NCI-H187 treated with DMSO at 0.1 percent for 48 hours (cell line): ENCODE measurements at places on chromosomes 5 and 9.

DNA sequence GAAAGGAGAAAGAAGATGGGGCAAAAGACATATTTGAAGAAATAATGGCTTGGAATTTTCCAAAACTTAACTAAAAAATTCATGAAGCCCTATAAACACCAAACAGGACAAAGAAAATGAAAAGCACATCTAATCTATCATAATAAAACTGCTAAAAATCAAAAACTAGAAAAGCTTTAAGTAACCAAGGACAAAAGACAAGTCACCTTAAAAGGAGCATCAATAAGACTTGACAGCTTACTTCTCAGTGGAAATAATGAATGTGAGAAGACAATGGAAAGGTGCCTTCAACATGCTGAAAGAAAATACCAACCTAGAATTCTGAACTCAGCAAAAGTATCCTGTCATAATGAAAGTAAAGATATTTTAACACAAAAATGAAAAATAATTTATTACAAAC lies 27.0 kb downstream of the GTF3C4 start:
- DNase-seq, result no peak

- no peak for DNase-seq
These were observed 138.8 kb upstream of the LMX1B start for GRCh38 chr9:126474786-126475485.

DNA sequence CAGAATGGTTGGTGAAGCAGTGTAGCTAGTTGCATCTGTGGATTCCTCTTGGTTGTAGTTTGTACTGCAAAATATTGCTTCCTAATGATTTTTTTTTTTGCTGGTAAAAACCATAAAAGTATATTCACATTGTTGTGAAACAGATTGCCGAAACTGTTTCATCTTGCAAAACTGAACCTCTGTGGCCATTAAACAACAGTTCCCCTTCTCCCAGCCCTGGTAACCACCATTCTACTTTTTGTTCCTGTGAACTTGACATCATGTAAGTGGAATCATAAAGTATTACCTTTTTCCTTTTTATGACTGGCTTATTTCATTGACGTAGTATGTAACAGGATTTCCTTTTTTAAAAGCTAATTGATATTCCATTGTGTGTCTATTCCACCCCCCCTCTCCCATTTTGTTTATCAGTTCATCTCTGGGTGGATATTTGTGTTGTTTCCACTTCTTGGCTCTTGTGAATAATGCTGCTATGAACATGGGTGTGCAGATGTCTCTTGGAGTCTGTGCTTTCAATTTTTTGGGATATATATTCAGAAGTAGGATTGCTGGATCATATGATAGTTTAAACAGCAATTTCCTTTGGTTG lies 11.8 kb downstream of the SUB1 start:
- no peak for DNase-seq

GRCh38 chr5:154601014-154601413 lies 123.0 kb upstream of the HAND1 start:
- DNase-seq, result no peak

DNA sequence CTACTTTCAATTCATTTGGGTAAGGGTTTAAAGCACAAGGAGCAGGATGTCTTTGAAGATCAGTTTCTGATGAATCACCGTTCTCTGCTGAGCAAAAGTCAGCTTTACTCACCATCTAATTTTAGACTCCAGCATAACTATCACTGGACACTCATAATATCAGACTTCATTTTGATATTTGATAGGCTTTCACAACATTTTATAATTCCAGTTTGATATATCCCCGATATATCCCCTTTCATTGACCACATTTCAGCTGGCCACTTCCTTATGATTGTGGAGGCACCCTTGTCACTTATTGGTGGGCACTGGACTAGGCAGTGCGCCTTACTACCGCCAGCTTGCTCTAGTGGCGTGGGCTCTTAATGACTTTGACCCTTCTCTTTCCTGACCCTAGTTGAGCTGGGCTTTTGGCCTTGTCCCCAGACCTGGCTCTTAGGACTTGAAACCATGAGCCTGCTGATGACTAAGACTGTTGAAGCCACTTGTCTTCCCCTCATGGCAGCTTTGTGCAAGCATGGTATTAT lies 46.8 kb downstream of the CYSTM1 start:
- no peak for DNase-seq

DNA sequence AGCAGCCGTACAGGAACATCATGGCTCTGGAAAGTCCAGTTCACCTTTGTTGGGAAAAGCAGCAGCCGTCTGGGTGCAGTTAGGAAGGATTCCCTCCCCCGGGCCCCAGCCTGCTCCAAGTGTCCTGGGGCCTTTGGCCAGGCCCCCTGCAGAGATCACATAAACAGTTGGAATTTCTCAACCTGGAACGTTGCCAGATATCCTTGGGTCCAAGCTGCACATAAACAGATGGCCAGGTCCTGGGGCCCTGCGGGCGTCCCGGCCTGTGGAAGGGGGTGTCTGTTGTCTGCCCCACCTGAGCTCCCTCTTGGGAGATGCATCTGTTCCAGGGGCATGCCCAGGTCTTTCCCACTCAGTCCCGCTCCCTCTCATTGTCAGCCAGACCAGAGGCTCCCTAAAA lies 92.7 kb downstream of the COL5A1 start:
- DNase-seq, result no peak

DNA sequence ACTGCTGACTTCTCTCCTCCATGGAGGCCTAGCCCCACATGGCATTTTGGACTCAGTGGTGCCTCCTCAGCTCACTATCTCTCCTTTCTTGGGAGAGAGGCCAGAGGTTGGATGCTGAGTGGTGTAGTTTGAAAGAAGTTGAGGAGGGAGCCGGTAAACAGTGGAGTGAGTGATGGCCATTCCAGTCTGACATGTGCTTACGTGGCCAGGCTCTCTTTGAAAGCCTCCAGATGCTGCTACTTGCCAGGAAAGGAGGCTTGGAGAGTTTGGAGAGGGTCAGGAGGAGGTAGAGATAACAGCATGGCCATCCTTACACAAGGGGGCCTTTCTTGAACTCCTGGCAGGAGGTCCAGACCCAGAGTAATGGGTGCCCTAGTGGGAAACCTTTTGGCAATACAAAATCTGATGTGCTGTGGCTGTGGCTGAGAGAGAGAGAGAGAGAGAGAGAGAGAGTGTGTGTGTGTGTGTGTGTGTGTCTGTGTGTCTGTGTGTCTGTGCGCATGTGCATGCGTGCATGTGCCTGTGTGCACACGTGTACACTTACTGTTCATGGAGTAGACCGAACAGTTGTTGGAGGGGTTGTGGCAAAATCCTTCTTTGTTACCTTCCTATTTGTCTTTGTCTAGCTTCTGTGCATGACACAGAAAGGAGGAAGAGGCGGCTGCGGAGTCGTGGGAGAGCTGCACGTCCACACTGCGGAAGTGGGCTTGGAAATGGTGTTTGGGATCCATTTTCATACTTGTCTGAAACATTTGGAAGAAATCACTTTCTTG lies 37.8 kb downstream of the RALGPS1 start:
- DNase-seq, result no peak

DNA sequence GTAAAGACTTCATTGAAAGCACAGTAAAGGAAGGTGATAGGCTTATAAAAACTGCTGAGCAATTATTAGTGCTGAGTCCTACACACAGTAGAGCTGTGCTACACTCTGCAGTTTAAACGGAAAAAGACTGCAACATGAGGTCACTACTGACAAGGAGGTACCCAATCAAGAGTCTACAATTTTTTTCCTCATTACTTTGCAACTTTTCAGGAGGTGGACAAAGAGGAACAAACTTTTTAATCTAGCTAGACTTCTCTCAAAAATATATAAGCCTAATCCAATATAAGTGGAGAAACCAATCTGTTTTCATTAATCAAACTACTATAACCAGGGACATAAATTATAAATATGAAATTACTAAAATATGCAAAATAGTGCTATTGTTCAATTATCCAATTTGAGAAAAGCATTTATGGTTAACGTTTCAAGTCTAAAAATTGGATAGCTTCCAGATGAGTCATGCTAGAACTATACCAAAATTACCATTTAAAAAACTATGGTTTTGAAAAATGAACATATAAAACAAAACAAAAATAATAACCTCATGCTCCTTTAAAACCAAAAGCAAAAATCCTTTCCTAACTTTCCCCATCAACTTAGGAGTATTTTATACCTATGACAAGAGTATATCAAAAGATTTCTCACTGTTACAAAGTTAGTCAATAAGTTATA lies 37.7 kb downstream of the FAM13B start:
- DNase-seq, result no peak

DNA sequence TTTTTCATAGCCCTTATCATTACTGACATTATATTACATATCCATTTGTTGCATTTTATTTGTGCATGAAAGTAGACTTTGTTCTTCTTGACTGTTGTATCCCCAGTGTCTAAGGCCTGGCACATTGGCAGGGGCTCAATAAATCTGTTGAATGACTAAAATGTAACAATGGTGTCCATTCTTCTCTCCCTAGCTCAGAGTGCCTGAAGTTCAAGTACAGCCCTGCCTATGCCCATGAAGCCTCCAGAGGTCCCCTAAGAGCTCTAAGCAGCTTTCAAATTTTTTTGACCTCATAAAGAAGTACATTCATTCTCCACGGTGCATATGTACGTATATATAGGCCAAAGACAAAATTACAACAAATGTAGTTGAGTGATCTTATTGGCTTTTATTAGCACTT lies 4.2 kb upstream of the BSPRY start:
- DNase-seq, result no peak

DNA sequence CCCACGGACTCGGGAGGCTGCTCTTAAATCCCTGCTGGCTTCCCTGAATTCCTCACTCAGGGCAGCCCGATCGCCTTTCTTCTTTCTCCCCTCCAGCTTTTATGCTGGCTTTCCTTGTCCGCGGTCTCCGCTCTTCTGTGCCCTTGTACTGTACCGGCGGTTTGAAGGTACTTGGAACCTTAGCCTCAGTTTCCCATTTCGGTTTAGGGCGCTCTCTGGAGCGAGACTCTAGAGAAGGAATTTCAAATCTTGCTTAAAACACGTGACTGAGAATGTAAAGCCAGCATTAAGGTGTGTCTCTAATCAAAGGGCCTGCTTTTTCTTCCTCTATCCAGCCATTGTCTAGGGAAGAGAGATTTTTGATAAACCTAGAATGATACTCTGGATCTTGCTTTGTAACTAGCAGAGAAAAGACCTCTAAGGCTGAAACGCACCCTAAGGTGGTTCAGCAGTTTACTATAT lies 650 bp downstream of the GPR107 start:
- DNase-seq, result no peak

DNA sequence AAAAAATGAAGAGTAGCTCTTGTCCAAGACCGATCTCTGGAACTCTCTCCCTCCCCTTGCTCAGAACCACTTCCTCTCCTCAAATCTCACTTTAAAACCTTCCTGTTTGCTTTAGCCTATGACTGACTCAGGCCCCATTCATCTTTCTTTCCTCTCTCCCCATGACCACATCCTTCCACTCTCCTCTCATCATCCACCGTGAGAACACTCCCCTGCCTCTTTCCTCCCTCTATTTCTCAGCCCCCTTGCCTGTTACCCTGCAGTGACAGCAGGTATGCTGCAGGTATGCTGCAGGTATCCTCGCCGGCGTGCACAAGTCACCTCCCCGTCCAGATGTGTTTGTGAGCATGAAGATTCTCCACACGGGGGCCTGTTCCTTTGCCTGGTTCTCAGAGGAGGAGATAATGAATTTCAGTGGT lies 505.3 kb downstream of the CCDC171 start:
- no peak for DNase-seq

GRCh38 chr9:36985769-36986467 lies 48.1 kb downstream of the PAX5 start:
- DNase-seq, result no peak

DNA sequence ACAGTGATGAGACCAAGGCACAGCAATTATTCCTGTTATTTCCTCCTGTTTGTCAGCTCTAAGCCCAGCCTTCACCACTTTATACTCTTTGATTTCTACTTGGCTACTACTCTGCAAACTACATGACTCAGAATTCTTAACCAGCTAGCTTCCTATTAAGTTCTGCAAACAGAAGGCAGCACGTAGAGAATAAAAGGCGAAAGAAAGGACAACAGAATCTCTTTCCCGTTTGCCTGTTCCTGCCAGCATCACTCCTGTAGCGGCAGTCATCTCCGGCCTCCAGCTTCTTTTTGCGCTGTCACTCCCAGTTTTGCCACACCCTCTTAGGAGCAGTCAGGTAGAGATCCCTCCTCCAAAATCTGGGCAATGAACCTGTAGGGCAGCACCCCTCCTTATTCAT lies 29.9 kb downstream of the DPYSL3 start:
- DNase-seq, result no peak

- DNase-seq, result no peak
These were observed 55.9 kb downstream of the OTULIN start for GRCh38 chr5:14720236-14720923.

GRCh38 chr9:16214677-16215352 lies 655.7 kb downstream of the BNC2 start:
- no peak for DNase-seq

- no peak for DNase-seq
These were observed 114.4 kb downstream of the GADD45G start for GRCh38 chr9:89719202-89719601.

GRCh38 chr9:98975838-98976237 lies 32.1 kb downstream of the COL15A1 start:
- DNase-seq, result no peak

- DNase-seq, result no peak
These were observed 27.9 kb downstream of the COL5A1 start for GRCh38 chr9:134669399-134669955.

GRCh38 chr5:13783726-13784125 lies 160.8 kb downstream of the DNAH5 start:
- no peak for DNase-seq

GRCh38 chr5:140488914-140489313 lies 58.5 kb upstream of the EIF4EBP3 start:
- no peak for DNase-seq

GRCh38 chr5:36457511-36458270 lies 148.7 kb upstream of the SLC1A3 start:
- DNase-seq, result no peak

- no peak for DNase-seq
These were observed 1093.6 kb downstream of the CDH9 start for GRCh38 chr5:25944786-25945185.

GRCh38 chr5:65141493-65141892 lies 340.2 kb downstream of the ADAMTS6 start:
- DNase-seq, result no peak

DNA sequence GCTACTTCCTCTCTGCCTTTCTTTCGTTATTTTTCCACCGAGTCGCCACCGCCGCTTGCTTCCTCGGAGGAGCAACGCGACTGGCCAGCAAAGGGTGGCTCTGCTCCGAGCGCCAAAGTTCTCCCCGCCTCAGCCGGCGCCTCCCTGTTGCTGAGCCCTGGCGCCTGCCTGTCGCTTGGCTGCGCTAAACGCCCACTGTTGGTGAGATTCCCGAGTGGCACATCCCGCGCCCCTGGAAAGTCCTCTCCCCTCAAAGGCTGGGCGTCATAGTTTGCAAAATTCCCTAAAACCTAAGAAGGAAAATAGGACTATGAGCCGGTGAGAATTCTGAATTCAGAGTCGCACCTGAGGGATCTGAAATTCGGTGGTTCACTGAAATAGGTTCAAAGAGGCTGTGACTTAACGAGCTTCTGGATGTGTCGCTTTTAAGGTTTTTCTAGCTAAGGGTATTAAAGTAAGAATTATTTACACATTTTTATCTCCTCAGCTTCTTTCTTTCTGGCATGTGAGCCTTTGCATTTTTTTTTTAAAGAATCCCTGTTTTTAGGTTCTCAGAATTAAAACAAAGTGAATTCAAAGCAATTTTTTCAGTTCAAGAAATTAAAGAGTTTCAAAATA lies at the start of gene GRIN3A:
Gene GRIN3A (minus strand): TSS at position 82 of the 618 bp plus-strand sequence. CDS start 668 bp downstream, outside the sequence.
- no peak for DNase-seq
